ENCODE measurements at places on chromosomes 12 and 14. TPM values are rescaled to one million over a fixed set of nuclear protein-coding genes. Genes with fewer than 3 reads are reported as not detected.

DTX1 gene
- not detected for total RNA-seq

BMP4 gene
- total RNA-seq, result 64.3 TPM

SCARB1 gene
- total RNA-seq, result 30.3 TPM

KRT75 gene
- total RNA-seq, result not detected

RPS6KA5 gene
- 5.3 TPM for total RNA-seq

DNA sequence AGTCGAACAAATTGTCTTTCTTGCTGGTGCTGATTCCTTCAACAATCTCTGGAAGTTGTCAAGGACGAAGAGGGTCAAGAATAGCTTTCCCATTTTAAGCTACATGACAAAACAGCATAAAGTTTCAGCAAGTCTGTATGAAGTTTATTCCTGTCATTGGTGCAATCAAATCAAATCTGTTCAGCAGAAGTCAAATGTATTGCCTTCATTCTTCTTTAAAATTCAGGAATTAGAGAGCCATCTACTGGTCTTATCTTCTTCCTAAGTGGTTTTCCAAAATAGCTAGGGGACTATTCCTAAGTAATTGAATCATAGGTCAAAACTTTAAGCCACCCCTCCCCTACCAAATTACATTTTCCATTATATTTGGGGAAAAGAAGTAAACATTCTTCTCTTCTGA lies 990.2 kb downstream of the GALC start:
- DNase-seq, result no peak

DNA sequence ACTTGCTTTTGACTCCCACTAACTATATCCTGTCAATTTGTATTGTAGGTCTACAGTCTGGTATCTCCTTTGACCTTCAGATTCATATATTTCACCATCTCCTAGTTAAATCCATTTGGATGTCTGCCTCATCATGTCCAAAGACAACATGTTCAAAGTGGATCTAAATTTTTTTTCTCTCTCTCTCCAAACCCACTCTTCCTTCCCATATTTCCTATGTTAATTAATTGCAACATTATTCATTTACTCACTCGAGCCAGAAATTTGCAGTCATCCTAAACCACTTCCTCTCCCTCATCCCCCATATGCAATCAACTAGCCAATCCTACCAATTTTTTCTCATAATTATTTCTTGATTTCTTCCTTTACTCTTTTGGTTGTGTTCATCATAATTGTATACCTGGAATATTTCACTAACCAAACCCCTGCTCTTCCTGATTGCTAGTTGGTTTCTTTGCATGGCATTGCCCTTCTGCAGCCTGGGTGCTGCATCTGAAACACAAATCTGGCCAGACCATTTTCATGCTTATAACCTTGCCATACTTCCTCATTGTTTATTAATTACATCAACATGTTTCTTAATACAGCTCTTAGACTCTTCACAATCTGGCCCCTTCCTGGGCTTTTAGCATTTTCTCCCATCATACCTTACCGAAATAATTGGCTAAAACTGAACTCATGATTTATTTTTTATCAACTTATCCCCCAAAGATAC lies 442.2 kb downstream of the ADAMTS20 start:
- no peak for DNase-seq

DNA sequence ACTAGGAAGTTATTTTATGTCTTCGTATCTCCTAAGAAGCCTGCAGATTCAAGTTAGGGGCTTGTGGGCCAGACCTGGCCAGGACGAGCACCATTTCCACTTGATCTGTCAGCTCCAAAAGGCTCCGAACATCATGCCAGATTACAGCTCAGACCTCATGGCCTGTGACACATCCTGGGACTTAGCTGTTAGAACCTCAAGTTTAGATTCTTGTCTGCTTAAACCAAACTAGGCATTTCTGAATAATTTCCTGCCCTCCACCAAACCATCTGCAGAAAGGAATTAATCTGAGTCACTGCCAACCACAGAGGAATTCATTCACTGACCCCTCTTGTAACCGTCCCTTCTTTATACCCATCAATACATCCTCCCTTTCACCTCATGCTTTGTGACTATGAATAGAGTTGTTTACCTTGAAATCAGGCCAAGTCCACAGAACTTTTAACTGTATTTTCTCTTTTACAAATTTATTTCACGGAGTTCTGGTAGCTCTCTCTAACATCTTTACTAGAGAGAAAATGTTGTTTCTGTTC lies 120.3 kb downstream of the FBXL14 start:
- peak; percentile 68 for DNase-seq

DNA sequence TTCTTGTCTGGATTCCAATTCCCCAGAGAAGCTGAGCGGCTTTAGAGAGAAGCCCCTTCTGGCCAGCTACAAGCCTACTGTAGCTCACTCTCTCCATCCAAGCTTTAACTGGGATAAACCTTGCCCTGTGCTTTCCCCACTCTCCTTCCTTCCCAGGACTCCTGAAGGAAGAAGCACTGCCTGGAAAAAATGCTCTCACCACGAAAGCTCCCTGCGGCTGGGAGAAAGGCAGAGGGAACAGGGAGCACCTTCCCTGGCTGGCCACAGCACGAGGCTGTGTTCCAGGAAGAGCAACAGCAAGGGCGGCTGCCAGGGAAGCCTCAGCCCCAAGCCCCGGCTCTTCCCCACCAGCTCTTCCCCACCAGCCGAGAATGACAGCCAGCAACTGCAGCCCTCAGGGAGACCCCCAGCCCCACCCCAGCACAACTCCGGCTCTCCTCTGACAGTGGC lies 40.8 kb upstream of the PNMA1 start:
- no peak for DNase-seq

DNA sequence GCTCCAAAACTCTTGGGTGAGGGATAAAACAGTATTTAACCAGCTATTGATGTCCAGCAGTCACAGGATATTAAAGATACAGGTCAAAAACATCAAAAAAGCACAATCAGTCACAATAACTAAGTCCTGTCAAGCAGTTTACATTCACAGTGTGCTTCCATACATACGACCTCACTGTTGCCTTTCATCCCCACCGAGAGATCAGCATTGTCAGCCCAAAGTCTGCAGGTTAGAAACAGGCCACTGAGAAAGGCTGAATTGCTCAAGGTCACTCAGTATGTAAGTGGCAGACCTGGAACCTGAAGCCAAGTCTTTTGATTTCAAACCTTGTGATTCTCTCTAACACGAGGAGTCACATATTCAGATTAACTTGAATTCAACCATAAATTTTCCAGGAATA lies 124.9 kb downstream of the GXYLT1 start:
- DNase-seq, result no peak

- no peak for DNase-seq
Observed at GRCh38 chr14:105494606-105494929, 3.5 kb downstream of the TEDC1 start.
